ENCODE measurements at places on chromosomes 4 and X. TPM values are rescaled to one million over a fixed set of nuclear protein-coding genes. Genes with fewer than 3 reads are reported as not detected.

DNA sequence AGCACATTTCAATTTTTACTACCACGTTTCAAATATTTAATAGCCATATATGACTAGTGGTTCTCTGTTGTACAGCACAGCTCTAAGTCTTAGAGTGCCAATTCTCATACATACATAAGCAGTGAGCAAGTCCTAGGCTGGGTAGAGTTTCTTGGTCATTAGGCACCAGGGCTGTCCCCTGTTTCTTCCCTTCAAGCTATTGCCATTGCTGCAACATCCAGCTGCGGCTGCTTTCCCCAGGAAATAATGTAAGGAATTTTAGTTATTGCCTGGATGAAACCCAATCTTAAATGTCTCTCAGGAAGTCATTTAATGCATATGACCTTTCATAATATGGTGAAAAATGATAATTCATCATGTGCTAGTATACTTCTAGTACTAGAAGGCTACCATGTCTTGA is 74.1 kb upstream of the PPP3CA start:
- no peak for DNase-seq

Gene GPR119
- total RNA-seq: not detected

DNA sequence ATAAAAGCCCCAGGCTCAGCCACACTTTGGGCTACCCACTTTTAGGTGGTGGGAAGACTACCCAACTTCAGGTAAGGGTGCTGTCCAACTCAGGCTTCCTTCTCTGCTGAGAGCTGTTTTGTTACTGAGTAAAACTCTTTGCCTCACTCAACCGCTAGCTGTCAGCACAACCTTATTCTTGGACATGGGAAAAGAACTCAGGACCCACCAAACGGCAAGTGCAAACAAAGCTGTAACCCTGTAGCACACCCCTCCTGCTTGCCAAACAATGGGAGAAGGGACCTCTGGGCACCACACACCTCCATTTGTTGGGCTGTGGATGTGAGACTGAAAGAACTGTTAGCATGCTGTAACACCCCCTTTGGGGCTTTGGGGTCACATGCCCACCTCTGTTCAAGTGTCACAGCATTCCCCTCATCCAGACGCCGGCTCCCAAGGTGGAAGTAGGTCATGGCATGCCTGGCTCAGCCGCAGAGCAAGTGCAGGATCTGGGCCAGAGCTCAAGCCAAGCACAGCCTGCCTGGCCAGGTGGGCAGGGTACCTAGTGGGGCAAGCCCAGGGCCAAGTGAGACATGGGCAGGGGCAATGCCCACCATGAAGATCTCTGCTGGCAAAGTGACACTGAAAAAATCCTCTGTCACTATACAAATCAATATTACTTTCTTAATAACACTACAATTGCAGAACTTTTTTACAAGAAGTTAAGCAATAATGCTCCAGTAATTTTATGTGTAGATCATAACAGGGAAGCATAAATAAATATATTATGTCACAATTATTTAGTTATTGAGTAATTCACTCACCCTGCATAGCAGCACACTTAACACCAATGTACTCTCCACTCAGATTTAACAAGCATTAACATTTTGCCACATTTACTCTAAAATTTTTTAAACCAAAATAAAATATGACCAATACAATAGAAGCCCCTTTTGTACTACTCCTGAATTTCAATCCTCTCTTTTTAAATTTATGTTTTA is 107.2 kb downstream of the TBCK start:
- no peak for DNase-seq

- DNase-seq: no peak
These were observed 9.4 kb downstream of the TMEM187 start for GRCh38 chrX:153981771-153982533.

DNA sequence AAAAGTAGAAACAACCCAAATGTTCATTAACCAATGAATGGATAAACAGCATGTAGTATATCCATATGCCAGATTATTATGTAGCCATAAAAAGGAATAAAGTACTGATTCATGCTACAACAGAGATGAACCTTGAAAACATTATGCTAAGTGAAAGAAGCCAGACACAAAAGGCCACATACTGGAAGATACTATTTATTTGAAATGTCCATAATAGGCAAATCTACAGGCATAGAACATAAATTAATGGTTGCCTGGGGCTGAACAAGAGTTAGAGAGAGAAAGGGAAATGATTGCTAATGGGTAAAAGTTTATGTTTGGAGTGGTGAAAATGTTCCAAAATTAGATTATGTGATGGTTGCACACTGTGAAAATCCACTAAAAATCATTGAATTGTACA is 44.4 kb downstream of the IL13RA2 start:
- no peak for DNase-seq

DNA sequence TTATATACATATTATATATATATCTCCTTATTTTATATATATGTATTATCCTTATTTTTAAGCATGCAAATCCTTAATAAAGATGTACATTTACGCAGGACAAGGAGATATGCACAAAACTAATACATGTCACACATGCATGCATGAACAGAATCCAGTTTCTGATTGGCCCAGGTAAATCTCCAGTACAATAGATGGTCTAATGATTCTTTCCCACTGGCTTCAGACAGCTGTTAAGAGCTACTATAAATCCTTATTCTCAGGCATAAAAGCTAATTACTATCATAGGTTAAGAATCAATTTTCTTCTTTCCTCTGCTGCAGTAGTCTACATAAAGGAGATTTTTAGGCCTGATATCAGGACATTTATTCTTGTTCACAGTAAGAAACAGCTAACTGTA is 689.8 kb downstream of the KCTD8 start:
- DNase-seq: no peak

- no peak for DNase-seq
These were observed 120.6 kb downstream of the SPRY1 start for GRCh38 chr4:123517176-123517575.

Gene MAGEA11
- not detected for total RNA-seq

GRCh38 chr4:157076578-157076947 is 613 bp downstream of the GLRB start:
- no peak for DNase-seq

- no peak for DNase-seq
These were observed 55.5 kb downstream of the LEF1 start for GRCh38 chr4:108113229-108113628.

- DNase-seq: no peak
These were observed 13.6 kb downstream of the FTHL17 start for GRCh38 chrX:31058284-31058683.

DNA sequence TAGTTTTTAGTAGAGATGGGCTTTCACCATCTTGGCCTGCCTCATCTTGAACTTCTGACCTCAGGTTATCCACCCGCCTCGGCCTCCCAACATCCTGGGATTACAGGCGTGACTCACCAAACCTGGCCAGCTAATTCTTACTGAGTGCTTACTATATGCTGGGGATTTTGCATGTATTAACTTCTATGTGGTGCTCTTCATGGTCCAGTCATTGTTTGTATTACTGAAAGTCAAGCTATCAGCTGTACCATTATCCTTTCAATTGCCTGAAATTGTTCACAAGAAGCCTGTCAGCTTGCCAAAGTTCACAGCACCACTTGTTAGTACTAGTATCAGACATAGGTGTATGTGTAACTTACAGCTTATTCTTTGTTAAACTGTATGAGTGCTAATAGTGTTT is 1272.1 kb downstream of the ARAP2 start:
- no peak for DNase-seq

- no peak for DNase-seq
These were observed 8.9 kb downstream of the JADE1 start for GRCh38 chr4:128818442-128818841.

Gene TLR10
- not detected for total RNA-seq
